ENCODE measurements at places on chromosomes 6 and 20. TPM values are rescaled to one million over a fixed set of nuclear protein-coding genes. Genes with fewer than 3 reads are reported as not detected.

DNA sequence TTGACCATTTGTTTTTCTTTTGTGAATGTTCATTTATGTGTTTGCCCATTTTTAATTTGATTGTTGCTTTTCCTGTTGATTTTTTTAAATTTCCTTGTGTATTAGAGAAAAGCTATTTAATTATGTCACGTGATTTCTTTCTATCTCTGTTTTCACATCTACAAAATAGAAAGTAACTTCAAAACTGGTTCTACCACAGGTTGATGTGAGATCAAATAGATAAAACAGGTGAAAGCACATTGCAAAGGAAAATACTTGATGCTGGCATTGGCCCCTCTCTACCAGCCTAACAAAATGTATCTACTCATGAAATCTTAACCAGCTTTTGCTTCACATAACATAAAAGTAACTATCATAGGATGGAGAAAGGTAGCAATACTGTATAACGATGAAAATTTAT lies 129.2 kb downstream of the TMEM242 start:
- DNase-seq: no peak

GRCh38 chr6:32774426-32774825 lies 11.1 kb upstream of the HLA-DQB2 start:
- DNase-seq: no peak

DNA sequence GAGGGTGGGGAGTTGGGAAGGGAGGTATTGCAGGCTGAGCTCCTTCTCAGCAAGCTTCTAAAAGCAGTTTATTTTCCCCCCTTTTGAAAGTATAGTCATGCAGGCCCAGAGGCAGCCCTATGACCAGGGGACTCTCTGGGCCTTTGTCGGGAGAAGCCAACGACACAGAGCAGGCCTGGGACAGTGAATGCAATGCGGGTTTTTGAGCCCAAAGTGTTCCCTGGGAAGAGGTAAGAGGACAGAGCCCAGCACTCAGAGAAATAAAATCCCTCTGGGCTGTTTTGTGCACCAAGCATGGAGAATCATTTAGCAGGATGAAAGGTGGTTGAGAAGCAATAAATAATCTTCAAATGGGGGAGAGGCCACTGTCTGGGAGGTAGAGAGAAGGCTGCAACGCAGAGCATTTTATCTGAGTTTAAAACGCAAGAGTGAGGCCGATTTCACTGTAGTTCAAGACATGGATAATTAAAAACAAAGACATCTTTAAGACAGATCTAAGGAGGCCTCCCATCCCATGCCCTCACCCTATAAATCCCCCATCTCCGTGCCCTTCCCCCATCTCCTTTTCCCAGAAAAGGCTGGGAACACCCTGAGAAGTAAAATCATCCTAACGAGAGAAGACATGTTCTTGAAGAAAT lies 237.5 kb downstream of the CDC5L start:
- no peak for DNase-seq

DNA sequence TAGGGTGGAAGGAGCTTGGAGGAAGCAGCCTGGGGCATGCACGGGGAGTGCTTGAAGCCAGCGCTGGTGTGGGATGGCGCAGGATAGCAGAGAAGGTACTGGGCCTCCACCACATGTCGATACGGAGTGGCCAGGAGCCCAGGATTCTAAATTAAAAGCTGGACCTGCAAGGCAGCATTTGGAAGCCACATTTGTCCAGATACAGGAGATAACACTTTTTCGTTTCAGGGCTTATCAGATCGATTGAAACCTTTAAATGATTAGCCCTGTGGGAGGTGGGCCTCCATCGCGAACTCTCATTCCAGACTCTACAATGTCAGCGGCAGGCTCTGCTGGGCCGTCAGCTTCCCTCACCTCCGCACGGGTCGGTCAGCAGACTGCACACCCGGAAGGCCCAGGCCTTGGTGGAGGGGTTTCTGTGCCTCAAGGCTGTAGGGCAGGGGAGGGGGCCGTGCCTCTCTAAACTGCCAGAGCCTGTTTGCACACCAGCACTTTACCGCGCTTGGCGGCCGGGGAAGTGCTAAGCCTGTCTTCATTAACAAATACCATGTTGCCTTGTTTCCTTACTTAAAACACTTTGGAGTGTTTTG lies 17.9 kb downstream of the EDN3 start:
- DNase-seq: no peak

DNA sequence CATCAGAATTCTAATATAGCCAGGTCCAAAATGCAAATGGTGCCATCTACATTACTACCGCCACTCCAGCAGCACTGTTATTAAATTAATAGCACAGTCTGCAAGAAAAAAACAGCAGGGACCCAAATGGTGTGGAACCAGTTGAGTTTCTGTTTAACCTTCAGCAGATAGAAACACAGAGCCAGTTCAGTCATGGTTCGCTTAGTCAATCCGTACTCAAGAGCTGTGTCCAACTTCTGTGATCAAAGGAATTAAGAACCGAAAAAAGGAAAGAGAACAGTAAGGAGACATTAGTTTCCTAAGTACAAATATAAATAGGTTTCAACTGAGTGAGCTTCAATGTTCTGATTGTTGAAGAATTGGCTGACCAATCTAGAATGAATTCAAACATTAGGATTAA lies 107.7 kb downstream of the TRDN start:
- no peak for DNase-seq

The CSTF1 gene
- 30.3 TPM for total RNA-seq

DNA sequence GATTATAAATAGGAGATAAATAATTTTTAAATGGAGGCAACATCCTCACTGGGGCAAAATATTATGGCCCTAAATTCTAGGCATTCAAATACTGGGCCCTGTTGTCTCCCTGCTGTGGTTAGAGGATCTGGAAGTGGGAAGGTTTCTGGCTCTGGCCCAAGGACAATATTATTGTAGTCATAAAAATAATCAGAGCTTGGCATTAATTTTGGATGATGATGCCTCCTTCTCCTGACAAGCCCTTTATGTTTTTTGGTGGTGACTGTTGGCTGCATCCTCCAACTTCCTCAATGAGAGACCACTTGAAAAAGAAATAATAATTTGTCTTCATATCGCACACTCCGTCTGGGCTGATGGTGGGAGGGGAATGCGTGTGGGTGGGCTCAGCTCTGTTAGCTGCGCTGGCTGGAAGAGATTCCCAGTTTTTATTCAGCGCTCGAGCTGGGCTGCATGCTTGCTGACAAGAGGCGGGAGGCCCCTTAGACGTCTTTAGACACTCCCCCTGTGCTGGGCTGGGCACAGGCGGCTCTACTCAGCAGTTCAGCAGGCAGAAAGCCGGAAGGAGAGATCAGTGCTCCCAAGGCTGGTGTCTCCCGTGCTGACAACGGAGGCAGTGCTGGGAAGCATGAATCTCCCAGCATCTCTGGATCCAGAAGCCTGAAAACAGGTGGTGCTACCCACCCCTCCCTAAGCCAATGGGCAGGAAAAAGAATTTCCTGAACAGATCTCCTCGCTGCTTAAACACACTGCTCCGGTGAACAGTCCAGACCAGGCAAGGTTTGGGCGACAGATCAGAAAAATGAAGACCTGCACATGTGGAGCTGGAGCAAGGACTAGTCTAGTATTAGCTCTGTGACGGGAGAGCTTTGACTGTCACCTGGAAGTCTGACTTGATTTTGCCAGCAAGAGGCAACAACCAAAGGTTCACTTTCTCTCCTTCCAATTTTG lies 97.7 kb downstream of the SYCP2 start:
- peak; percentile 26 for DNase-seq

The NMBR gene
- total RNA-seq: not detected

The HEY2 gene
- total RNA-seq: 1.0 TPM

GRCh38 chr20:58436868-58437645 lies 48.0 kb downstream of the VAPB start:
- DNase-seq: no peak

The TP53INP2 gene
- 19.6 TPM for total RNA-seq

DNA sequence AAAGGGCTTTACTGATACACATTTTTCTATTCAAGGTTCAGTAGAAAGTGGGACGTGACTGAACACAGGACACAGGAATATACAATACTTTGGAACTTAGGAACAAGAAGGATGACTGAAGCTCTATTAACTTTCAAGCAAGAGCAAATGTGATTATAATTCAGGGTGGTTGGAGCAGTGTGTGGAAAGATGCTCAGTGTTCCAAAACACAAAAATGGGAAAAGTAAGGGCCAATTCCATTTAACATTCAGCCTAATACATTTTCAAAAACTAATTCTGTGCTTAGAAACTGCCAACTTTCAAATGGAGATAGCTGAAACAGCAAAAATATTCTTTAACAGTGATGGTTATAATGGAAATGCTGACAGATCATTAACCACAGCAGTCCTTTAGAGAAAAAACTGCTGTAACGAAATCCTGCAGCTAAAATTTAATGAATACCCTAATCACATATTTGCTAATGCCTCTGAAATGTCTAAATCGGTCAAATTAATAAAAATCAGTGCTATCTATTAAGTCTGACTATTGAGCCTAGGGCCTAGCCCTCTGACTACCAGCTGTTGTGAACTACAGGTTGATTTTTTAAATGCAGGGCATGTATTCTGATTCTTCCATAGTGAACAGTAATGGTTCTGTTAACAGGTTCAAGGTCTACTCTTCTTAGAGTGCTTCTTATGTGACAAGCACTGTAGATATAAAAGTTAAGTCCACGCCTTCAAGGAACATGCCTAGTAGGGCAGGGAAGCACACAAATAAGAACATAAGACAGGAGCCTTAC lies 45.9 kb downstream of the RARS2 start:
- no peak for DNase-seq

The ZBTB46 gene
- total RNA-seq: 13.9 TPM

- no peak for DNase-seq
Measured at GRCh38 chr6:64482631-64483030, 847.0 kb downstream of the PHF3 start.

- peak; percentile 46 for DNase-seq
Measured at GRCh38 chr6:122610690-122611455, 668 bp downstream of the PKIB start.

DNA sequence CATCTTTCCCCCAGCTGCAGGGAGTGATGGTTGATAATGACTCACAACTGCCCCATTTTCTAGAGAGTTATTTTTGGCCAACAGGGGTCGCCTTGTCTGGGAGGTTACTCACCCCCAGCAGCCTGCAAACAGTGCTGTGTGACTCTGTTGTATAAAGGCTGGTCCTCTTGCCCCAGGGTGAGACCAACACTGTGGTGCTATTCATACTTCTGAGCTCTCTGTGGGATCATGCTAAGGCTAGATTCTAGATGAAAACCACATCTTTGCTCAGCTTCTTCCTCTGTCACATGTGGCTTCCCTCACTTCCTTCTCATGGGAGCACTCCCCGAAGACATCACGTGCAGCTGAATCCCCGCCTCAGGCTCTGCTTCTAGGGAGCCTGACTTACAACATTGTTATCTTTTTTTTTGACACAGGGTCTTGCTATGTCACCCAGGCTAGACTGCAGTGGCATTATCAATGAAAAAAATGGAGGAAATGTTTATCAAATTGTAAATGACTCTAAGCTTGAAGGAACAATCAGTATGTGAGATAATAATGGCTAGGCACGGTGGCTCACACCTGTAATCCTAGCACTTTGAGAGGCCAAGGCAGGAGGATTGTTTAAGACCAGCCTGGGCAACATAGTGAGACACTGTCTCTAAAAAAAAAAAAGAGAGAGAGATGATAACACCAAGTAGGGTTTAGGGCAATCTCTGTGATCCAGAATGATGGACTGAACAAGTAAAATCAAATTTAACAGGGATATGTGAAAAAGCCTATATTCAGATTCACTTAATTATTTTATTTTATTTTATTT lies 55.7 kb upstream of the SLC23A2 start:
- DNase-seq: no peak

GRCh38 chr20:50320901-50321796 lies 130.5 kb downstream of the CEBPB start:
- peak; percentile 96 for DNase-seq

GRCh38 chr6:168223150-168223549 lies 96.4 kb downstream of the DACT2 start:
- no peak for DNase-seq

GRCh38 chr6:137076277-137077068 lies 31.7 kb upstream of the IL20RA start:
- DNase-seq: peak; percentile 40

The SRPK1 gene
- total RNA-seq: 58.6 TPM

DNA sequence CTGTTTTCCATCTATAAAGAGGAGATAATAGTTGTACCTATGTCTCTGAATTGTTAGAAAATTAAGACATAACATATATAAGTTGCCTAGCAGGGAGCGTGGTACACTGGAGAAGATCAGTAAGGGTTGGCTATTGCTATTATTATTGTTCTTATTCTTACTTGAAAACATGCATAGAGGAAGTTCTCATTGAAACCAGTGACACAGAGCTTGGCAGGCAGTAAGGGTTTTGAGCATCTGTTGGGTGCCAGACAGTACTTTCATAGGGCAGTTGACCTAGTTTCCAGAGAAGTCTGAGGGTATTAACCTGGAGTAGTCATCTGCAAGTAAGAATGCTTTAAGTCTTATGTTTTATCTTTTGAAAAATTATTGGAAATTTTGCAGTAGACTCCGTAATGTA lies 13.3 kb upstream of the SGK1 start:
- DNase-seq: no peak

The FOXF2 gene
- 0.61 TPM for total RNA-seq

DNA sequence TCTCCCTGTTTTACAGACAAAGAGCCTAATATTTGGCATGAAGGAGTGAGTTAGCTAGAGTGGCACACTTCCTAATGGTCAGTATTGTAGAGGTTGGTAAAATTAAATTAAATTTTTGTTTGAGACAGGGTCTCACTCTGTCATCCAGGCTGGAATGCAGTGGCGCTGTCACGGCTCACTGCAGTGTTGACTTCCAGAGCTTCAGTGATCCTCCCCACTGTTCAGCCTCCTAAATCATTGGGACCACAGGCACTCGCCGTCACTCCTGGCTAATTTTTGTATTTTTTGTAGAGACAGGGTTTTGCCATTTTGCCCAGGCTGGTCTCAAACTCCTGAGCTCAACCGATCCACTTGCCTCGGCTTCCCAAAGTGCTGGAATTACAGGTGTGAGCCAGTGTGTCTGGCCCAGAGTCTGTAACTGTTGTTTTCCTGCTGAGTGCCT lies 70.9 kb downstream of the SCAND1 start:
- no peak for DNase-seq

The FOXS1 gene
- total RNA-seq: 26.0 TPM

DNA sequence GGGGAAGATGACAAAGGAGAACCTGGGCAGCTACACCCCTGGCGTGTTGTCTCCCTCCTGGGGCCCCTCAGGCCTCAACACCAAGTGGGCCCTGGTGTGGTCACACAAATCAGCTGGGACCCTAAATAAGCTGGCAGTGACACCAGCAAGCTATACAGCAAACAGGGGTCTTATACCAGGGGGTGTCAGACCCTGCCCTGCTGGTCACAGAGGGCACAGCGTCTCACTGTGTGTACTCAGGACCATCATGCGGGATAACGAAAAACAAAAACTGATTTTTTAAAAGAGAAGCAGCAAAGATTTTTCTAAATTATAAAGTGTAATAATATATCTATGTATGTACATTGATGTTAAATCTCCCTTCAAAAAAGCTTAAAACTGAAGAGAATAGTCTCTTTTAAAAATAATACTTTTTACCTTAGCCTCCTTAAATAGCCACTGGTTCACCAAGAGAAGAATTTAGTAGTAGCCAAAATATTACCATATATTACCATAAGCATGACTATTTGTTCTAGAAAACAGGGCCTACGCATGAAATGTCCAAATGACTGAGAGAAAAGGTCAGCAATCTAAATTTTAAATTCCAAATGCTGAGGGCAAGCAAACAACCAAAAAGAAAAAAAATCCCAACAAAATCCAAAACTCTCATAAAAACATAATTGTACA lies 220.4 kb downstream of the KIF16B start:
- no peak for DNase-seq

The DSP gene
- 468 TPM for total RNA-seq

- peak; percentile 53 for DNase-seq
Measured at GRCh38 chr20:44979090-44979621, 12.8 kb downstream of the STK4 start.

All from astrocyte (in vitro differentiated cells and primary cell).